Heart left ventricle (tissue), 16 donors: ENCODE measurements at places on chromosomes 13 and 19. TPM values are rescaled to one million over a fixed set of nuclear protein-coding genes. Genes with fewer than 3 reads are reported as not detected.

GRCh38 chr13:50700664-50701305, 142.7 kb downstream of the DLEU7 start:
- no peak overlapping the region for H3K27ac ChIP-seq
- no peaks in the 10 kb centered on the region for H3K27me3 ChIP-seq
- H3K4me3 ChIP-seq: no peak overlapping the region
- no peaks in the 10 kb centered on the region for H3K36me3 ChIP-seq
- peaks cover 20% of the 10 kb centered on the region for H3K4me1 ChIP-seq
- DNase-seq: no peak

- no peak for DNase-seq
- no peaks in the 10 kb centered on the region for H3K4me1 ChIP-seq
- H3K27me3 ChIP-seq: no peaks in the 10 kb centered on the region
- no peaks in the 10 kb centered on the region for H3K36me3 ChIP-seq
- no peak overlapping the region for H3K27ac ChIP-seq
Observed at GRCh38 chr13:62305756-62306155, 890.1 kb upstream of the PCDH20 start.

- no peak for DNase-seq
- H3K27ac ChIP-seq: no peak overlapping the region
- no peaks in the 10 kb centered on the region for H3K27me3 ChIP-seq
- H3K4me1 ChIP-seq: no peaks in the 10 kb centered on the region
- no peaks in the 10 kb centered on the region for H3K36me3 ChIP-seq
Observed at GRCh38 chr13:59000770-59001169, 1163.0 kb downstream of the DIAPH3 start.

- H3K4me3 ChIP-seq: no peak overlapping the region
- no peaks in the 10 kb centered on the region for H3K4me1 ChIP-seq
- DNase-seq: no peak
- no peaks in the 10 kb centered on the region for H3K27me3 ChIP-seq
Observed at GRCh38 chr13:106238690-106239089, 296.8 kb downstream of the EFNB2 start.

Gene SLC15A1
- total RNA-seq: not detected

Gene METTL21C
- total RNA-seq: not detected
